ENCODE measurements at places on chromosomes 2 and 18.

DNA sequence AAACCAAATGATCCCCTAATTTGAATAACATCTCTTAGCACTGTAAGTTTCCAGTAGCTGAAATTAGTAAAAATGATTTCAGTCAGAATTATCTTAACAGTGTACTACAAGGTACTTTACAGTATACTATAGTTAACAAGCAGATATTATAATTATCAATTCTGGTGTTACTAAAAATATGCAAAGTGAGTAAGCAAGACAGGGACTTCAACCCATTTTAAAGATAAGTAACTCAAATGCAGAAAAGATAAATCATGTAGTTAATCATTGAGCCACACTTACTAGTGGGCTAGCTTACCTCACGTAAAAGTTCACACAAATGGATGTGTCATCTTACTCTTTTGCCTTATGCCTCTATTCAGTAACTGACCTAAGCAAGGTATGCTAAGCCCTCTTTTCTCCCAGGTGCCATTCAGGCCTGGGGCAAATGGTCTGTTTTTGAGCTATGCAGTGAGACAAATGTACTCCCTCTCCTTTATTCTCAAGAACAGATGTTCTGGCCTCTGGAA lies 101.0 kb downstream of the NBAS start:
- no peak for DNase-seq

DNA sequence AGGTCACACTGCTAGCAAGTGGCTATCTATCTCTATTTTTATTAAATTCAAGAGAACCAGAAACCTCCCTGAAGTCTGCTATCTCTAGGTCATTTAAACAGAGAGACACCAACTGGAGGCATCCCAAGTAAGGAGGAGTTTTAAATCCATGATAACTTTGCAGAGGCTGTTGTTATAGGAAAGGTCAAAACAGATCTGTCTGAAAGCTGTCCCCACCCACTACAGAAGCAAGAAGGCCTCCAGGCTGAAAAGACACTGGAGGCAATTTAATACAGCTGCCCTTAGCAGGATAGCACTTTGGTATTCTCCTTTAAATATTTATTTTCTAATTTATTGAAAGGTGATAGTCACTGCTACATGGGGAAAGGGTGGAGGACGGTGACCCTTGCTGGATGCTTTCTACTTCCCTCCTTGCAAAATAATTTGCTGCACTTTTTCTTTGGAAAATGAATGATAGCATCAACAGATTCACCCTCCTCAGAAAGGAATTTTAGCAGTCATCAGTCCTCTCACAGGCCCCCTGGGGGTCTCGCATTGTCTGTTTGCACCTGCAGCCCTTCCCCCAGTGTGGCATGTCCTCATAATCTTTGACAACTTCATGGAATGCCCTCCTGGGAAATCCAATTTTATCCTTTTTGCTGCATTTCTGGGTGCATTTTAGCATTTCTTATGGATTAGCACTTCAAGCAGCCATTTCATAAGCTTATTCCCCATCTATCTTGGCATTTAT lies 429.5 kb upstream of the TNP1 start:
- DNase-seq = no peak

GRCh38 chr18:75277610-75277928 lies 67.0 kb downstream of the TSHZ1 start:
- no peak for DNase-seq

DNA sequence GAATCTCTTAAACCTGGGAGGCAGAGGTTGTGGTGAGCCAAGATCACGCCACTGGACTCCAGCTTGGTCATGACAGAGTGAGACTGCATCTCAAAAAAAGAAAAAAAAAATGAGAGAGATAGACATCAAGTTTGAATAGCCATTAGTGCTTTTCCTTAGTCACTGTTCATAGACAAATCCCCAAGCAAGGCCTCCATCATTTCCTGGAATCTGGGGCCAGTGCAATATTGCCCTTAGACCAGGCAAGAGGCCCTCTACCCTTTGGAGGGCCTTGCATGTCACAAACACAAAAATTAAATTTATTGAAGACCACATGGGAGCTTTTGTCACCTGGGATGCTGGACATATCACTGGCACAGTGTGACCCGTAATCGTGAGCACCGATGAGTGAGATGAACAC lies 141.5 kb downstream of the B3GNT2 start:
- DNase-seq = no peak

DNA sequence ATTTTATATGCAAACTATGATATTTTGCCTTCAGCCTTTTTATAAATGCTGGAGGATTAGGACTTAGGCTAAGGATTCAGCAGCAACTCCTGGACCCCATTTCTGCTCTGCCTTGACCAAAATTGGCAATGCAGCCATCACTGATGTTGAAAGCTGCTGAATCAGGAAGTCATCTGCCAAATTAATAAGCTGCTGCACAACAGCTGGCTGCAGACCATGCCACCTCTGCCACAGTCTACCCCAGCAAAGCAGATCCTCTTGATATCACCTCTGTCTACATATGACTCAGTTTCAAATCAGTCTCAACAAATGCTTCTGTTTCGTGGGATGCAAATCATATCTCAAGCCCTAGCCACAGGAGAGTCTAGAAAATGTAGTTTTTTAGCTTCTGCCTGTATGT lies 7.1 kb upstream of the SOS1 start:
- DNase-seq = no peak

GRCh38 chr2:38223256-38223655 lies 147.3 kb upstream of the CYP1B1 start:
- no peak for DNase-seq

DNA sequence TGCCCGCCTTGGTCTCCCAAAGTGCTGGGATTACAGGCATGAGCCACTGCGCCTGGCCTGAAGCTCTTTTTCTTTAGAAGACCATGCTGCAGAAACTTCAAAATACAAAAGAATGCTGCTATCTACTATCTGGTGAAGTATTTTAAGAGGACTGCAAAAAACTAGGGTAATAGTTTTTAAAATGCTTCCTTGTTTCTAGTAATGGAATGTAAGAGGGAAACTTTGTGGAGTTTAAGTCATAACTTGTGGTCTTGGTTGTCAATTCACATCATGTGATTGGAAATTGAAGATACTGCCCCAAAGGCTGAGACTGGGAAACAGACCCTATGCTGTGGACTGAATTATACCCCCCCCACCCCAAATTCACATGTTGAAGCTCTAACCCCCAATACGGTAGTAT lies 68.3 kb downstream of the B3GNT2 start:
- no peak for DNase-seq

DNA sequence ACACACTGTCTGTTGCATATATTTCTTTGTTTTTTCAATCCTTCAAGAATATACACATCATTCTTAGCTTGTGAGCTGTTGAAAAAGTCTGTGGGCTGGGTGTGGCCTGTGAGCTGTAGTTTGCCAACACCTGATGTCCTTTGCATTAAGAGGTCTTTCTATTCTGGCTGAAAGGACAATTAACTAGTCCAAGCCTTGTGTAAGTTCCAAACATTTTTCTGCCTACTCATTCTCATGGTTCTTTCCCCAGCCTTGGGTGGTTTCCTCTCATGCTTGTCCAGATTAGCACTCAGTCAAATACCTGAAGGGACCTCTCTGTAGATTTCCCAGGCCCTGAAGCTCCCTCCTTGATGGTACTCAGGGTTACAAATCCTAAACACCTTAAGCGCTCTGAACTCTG lies 57.8 kb upstream of the NABP1 start:
- DNase-seq = no peak

DNA sequence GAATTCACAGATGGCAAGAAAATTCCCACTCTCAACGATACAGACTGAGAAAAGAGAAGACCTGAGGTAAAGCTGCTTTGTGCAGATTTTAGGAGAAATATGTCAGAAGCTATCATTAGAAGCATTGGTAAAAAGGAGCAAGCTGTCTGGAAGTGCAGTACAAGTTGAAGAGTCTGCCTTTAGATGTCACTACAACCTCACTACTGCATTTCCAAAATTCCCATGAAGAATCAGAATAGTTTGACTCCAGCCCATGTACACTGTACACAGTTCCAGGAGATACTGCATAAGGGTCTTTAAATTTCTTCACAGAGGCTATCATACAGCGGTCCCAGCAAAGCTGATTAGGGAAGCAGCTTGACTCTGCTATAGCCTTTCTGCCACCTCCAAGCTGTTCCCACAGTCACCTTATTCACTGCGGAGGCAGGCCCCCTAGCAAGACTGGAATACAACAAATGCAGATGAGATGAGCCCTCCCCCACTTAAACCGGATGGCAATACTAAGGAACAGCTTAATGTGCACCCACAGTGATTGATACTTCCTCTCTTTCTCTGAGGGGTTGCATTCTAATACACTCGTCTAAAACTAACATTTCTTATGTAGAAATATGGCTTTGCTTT lies 527.4 kb downstream of the TMEM182 start:
- no peak for DNase-seq

GRCh38 chr2:239135531-239135930 lies 265.3 kb downstream of the HDAC4 start:
- no peak for DNase-seq

DNA sequence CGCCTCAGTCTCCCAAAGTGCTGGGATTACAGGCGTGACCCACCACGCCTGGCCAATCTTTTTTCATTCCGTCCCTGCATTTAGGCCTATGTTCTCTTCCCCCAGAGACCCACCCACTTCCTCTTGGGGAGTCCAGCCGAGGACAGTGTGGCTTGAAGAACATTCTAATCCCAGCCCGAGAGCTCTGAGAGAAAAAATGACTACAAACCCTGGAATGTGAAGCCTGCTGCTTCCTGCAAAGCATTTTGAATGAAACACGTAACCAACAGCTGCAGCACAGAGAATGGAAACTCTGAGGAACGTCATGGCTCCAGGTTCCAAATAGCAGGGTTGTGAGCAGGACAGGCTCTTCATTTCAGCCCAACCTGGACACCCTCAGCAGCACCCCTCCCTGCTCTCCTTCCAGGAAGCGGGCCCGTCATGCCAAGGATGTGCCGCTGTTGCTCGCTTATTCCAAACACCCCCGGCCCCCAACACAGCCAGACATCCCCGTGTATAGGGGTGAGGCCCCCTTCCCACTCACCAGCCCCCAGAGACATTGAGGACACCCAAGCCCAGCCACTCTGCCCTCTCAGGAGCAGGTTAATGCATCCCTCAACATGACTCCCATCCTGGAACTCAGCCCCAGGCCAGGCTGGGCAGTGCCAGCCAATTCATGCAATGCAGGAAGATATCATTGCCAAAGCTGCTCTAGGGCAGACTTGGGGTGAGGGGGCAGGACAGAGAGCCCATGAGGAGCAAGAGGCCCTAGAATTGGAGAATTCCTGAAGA lies 139.8 kb downstream of the ZFP36L2 start:
- peak; percentile 94 for DNase-seq

- no peak for DNase-seq
Measured at GRCh38 chr18:56389190-56389589, 249.2 kb downstream of the TXNL1 start.

DNA sequence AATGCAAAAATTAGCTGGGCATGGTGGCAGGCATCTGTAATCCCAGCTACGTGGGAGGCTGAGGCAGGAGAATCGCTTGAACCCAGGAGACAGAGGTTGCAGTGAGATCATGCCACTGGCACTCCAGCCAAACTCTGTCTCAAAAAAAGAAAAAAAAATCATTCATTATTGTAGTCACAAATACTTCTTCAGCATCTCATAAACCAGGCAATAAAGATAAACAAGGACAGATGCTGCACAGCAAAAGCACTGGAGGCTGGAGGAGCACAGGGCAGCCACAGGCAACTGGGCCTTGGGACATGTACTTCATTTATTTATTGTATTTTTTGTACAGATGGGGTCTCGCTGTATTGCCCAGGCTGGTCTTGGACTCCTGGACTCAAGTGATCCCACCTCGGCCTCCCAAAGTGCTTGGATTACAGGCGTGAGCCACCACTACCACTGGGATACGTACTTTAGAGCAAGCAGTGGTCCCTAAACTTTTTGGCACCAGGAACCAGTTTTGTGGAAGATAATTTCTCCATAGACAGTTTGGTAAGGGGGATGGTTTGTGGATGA lies 16.8 kb upstream of the MAT2A start:
- no peak for DNase-seq

- peak; percentile 35 for DNase-seq
Measured at GRCh38 chr2:26587994-26588393, 53.2 kb downstream of the CIB4 start.

- no peak for DNase-seq
Measured at GRCh38 chr2:95345081-95345562, 48.0 kb downstream of the KCNIP3 start.

- DNase-seq = no peak
Measured at GRCh38 chr2:47888581-47889280, 17.6 kb downstream of the FBXO11 start.

GRCh38 chr2:207624185-207625013 lies 795 bp downstream of the METTL21A start:
- peak; percentile 78 for DNase-seq

DNA sequence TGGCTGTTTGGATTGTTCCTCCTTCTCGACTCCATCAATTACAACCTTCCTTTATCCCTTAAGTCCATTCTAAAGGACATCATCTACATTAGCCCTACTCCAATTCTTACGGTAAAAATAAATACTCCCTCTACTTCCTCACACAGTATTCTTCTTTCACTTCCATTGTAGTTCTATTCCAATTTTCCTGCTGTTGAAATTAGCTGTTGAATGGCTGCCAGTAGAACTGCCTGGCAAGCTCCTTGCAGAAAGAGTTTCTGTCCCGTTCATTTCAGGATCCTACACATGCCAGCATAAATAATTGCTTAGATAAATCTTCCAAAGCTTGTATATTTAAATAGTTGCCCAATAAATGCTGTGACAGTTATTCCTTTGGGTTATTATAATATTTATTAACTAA lies 459.3 kb upstream of the TRIB2 start:
- no peak for DNase-seq

DNA sequence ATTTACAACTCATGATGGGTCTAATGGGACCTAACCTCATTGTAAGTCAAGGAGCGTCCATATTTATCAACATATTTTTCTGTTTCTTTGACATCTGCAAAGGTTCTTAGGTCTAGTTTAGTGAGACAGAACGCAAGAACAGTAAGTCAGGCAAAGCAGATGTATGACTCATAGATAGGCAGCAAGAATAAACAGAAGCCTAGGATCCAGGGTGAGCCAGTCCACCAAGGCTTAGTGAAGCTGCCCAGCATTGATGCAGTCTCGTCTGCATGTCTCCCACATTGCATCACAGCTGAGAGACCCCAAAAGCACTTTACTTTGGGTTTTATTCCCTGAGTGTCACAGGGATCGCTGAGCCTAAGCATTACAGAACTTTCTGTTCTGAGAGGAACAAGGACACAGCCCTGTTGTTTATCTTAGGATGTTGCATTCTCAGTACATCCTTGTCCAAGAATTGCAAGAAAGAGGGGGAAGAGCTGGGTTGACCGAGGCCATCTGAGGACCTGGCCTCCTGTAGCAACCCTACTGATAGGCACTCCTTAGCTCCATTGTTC lies 29.6 kb upstream of the TMEM177 start:
- DNase-seq = no peak

DNA sequence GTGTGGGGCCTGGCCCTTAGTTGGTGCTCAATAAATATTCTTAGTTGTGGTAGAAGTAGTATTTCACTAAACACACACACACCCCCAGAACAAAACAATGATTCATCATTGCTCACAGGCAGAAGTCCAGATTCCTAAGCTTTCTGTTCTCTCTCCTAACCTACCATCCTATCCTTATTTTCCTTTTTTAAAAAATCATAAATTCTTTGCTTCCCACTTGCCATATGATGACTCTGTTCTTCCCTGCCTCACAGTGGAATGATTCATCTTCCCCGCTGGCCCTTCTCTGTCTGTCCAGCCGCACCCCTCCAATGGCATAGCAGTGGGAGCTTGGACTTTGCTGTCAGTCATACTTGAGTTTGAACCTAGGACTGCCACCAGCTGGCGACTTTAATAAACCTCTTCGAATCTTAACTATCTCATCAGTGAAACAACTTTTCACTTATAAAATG lies 5.2 kb downstream of the EML6 start:
- no peak for DNase-seq

GRCh38 chr2:113245276-113245711 lies 33.4 kb downstream of the PAX8 start:
- no peak for DNase-seq
